ENCODE measurements at places on chromosomes 6 and 20. TPM values are rescaled to one million over a fixed set of nuclear protein-coding genes. Genes with fewer than 3 reads are reported as not detected.

DNA sequence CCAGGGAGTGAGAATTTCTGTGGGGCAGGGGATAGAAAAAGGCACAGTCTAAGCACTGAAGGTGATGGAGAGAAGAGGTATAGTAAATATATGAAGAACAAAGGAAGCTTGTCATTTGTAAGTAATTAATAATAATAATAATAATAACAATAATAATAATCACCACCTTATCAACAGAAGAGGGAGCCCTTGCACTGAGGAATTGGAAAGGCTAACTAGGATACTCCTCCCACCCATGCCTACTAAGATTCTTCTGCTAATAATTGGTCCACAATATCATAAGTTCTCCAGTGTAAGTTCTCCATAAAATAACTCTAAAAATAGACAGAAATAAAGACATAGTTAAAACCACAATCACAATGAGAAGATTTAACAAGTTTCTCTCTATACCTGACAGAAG is 912 bp upstream of the OR12D3 start:
- DNase-seq: no peak

DNA sequence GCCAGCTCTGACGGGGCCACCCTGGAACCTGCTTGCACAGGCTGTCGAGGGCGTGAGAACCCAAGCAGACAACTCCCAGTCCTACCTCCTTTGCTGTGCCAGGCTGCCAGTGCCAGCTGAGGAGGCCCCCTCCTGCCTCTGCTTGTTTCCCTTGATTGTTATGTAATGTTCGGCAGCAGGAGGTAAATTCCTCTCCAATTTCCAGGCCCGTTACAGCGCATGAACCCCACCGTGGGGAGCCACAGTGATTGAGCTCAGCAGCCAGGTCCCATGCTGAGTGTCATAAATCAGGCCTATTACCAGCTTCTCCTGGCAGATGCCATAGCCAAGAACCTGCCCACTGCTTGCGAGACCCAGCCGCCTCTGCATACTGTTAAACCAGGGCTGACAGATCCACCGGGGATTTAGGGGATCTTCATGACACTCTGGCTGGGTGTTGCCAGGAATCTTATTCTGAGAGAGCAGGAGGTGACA is 320.5 kb downstream of the DHX35 start:
- no peak for DNase-seq

Gene PHACTR1
- 2.7 TPM for total RNA-seq

Gene MAS1
- total RNA-seq: not detected

DNA sequence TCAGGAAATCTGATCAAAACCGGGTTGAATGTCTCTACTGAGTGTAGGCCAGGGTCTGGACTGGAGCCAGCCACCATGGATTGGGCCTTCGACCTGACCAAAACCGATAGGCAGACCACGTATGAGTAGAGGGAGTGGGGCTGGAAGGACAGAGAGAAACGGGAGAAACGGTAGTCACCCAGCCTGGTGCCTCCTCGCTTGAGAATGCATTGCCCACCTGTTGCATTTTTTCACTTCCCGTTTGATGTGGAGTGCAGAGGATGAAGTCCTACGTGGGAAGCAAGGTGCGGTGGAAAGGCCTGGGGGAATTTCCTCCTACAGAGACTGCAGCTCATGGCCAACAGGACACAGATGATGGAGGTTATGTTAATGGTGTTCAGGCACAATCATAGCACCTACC is 53.9 kb upstream of the ECI2 start:
- DNase-seq: no peak

- no peak for DNase-seq
These were observed 117.4 kb upstream of the HDGFL1 start for GRCh38 chr6:22451962-22452361.

DNA sequence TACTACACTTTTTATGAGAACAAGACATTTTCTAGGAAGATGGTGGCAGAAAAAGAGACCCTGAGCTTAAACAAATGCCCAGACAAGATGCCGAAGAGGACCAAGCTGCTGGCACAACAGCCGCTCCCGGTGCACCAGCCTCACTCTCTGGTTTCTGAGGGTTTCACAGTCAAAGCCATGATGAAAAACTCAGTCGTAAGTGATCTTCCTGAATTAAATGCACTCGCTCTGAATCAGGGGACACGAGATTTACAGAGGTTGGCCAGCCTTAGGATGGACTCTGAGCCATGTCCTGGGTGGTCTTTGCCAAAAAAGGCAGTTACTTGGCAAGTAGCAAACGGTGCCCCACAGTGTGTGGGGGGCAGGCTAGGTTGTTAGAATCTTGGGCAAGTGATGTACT is 423 bp downstream of the PACRG start:
- DNase-seq: no peak

Gene PACSIN1
- 0.42 TPM for total RNA-seq

DNA sequence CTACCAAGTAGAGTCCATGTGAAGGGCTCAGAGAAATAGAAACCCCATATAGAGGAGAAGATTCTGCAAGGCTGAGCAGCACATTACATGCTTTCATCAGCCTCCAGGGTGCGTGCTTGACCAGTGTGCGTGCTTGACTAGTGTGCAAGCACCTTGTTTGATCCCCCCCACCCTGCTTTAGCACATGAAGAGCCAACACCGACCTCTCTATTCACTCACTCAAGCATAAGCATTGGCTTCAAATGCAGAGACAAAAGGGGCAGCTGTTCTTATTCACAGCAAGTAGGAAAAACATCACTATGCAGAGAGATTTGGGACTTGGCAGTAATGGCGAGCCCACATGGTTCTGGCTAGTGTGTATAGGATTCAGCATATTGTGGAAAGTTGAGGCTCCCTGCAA is 278.7 kb upstream of the RNF217 start:
- no peak for DNase-seq

Gene SLC22A7
- not detected for total RNA-seq

- no peak for DNase-seq
These were observed 133.1 kb downstream of the ALDH8A1 start for GRCh38 chr6:134816780-134817179.

Gene CTAGE9
- total RNA-seq: not detected

Gene CALHM6
- total RNA-seq: 11.4 TPM

DNA sequence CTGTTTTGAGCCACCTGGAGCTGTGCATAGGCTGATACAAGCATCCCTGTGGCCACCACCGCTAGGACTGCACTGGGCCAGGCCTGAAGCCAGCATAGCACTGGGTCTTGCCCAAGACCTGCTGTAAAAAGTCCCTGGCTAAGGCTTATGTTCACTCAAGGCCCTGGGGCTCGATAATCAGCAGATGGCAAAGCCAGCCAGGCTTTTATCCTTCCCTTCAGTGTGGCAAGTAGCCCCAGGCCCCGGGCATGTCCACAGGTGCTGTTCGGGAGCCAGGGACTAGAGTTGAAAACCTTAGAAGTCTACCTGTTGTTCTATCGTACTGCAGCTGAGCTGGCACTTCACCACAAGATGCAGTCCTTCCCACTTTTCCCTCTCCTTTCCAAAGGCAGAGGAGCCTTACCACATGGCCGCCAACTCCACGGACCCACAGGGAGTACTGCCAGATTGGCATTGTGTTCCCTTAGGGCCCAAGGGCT is 226.4 kb upstream of the ZNF217 start:
- no peak for DNase-seq

DNA sequence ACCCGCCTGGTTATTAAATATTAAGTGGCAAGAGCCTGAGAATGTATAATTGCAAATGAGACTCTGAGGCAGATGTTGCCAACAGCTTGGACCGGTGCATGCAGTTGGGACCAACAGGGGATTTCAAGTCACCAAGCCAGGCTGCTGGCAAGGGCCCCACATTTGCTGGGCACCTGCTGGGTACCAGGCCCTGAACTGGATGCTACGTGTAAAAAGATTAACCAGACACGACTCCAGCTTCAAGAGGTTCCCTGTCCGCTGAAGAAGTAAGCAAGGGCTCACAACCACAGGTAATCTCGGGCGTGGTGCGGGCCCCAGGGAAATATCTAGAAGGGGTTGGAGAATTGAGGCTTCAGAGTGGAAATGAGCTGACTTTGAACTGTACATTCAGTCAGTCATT is 13.2 kb upstream of the SIRPA start:
- no peak for DNase-seq

- DNase-seq: no peak
These were observed 84.7 kb downstream of the LINC00237 start for GRCh38 chr20:21021472-21021790.

Gene CNR1
- total RNA-seq: 10.7 TPM

- no peak for DNase-seq
These were observed 136.9 kb downstream of the PREX1 start for GRCh38 chr20:48690888-48691287.

- no peak for DNase-seq
These were observed 104.8 kb upstream of the TRAF3IP2 start for GRCh38 chr6:111710439-111710838.

- no peak for DNase-seq
These were observed 127.9 kb downstream of the LMBRD1 start for GRCh38 chr6:69668916-69669315.

Gene GMNN
- total RNA-seq: 10.7 TPM

Gene COMMD7
- total RNA-seq: 20.6 TPM

GRCh38 chr6:130697271-130697994 is 129.8 kb upstream of the SMLR1 start:
- no peak for DNase-seq

GRCh38 chr6:13411484-13411883 is 75.9 kb downstream of the GFOD1 start:
- no peak for DNase-seq

Gene HSPA12B
- 30.9 TPM for total RNA-seq

- no peak for DNase-seq
These were observed 34.5 kb downstream of the MOCS1 start for GRCh38 chr6:39899554-39900295.

DNA sequence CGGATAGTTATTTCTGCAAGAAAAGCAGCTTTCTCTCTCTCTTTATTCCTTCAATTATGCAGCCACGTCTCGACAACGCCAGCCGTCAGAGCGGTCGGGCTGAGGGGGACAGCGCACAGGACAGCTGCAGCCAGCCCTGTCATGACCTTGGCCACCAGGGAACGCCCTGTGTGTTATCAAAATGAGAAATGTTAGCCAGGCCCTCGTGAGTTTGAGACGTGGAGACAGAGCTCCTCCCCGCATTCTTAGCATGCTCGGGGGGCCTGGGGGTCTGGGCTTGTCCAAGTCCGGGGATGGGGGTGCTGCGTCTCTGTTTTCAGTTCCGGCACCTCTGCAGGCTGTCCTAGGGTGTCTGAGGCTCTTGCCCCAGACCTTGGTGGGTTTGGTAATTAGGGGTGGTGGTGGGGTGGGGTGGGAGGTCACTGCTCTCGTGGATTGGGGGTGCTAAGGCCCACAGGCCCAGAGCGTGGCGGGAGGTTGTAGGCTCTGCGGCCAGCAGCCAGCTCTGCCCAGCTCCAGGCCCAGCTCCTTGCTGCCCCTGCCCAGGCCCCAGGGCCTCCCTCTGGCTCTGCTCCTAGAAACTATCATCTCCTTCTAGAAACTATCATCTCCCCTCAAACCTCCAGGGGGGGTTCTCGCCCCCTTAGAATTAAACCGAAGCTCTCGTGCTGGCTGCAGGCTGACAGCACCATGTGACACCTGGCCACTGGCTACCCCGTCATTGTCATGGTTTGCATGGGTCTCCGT is 54.3 kb upstream of the GATA5 start:
- no peak for DNase-seq

Gene FILIP1
- total RNA-seq: 6.0 TPM

DNA sequence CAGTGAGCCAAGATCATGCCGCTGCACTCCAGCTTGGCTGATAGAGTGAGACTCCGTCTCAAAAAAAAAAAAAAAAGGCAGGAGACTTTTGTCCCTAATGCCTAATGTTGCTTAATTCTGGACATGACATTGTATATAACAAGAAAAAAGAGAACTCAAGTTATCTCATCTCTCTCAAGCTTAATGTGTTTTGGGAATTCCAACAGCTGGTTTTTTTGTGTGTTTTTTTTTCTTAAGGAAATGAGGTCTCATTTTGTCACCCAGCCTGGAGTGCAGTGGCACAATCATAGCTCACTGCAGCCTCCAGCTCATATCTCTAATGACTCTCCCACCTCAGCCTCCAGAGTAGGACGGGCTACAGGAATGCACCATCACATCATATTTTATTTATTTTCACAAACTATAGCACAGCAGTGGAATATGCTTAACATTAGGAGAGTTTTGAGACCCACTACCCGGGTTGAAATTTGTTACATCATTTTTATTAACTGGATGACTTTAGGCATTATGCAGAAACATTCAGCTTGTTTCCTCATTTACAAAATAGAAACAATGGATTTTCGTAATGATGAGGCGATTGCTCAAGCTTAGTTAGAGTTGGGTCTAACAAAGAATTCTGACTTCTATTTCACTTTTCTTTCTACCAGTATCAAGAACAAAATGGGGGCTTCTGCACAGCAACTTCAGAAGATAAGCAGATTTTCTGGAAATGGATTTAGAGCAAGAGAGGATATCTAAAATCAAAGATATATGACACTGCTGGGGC is 104.1 kb upstream of the BTN3A2 start:
- DNase-seq: no peak

Gene HUS1B
- total RNA-seq: 7.5 TPM

DNA sequence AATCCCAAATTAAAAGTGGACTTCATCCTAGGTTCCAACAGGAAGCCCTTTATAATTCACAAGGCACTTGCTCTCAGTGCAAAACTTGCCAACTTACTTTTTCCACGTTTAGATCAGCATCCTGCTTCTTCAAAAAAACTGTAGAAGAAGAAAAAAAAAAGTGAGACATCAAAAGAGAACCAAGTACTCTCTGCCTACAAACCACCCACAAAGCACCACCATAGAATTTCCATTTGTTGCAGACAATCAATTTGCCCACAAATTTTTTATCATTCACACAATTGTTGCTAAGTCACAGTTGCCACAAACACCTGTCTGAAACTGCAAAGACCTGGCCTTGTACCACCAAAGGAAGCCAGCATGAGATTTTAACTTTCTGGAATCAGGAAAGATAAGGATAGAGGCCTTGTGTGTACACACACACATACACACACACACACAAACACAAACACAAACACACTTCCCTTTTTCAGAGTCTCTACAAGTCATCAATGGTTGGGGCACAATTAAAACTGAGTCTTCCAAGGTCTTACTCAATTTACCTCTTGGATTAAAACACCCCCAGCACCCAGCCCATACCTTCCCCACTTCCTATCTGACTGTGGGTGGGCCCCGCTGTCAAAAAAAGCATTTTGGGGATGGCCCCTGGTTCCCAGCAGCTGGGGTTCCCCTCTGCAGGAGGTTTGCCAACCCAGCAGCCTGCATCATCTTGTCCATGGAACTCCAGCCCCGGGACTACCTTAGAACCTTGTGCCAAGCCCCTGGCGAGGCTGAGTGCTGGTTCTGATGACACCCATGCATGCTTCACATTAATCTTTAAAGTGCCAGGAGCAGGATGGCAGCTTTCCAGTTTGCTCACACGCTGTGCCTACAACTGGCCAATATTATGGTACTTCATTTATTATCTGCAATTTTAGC is 26.5 kb downstream of the FYN start:
- no peak for DNase-seq

Data from tibial nerve (tissue), 4 donors.